ENCODE measurements at places on chromosomes 11 and 22.

DNA sequence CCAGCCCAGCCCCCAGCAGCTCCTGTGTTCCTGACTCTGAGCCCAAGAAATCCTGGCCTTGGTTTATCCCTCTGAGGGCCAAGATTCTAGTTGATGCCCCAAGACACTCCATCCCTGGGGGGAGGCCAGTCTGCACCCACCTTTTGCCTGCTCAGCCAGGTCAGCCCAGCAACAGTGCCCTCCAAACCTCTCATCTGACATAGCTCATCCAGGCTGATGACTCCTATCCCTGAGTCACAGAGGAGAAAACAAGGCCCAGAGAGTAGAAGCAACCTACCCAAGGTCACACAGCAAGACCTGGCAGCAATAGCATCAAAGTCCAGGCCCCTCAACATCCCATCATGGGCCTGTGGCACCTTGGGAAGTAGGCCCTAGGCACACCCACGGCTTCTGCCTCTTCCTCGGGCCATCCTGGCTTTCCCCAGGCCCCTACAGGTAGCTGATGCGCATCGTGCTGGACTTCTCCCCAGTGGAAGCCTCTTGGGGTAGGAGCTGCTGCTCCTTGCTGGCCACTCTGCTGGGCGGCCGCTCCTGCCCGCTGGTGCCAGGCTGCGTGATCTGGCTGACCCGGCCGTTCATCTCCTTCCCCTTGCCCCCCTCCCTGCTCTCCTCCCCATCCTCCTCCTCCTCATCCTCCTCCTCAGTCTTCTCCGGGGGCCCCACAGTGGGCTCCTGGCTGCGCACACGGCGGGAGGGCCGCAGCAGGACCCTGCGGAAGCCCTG lies 6.0 kb downstream of the SSTR3 start:
- DNase-seq: no peak

- no peak for DNase-seq
Measured at GRCh38 chr11:63839508-63840355, 822 bp downstream of the MARK2 start.

DNA sequence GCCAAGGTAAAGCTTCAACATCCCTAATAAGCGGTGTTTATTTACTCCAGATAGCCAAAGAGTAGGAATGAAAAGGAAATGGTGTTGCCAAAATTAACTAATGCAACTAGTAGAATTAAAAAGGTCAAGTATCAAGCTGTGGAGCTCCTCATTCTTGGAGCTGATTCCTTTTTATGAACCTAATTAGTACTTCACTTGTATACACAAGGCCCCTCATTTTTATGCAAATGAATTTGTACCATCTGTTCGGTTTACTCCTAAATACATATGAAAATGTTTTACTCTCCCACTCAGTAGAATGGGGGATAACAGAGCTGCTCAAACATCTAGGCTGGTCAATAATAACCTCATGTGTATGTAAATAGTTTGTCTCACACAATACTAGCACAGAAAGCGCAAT lies 426.4 kb upstream of the LUZP2 start:
- no peak for DNase-seq

DNA sequence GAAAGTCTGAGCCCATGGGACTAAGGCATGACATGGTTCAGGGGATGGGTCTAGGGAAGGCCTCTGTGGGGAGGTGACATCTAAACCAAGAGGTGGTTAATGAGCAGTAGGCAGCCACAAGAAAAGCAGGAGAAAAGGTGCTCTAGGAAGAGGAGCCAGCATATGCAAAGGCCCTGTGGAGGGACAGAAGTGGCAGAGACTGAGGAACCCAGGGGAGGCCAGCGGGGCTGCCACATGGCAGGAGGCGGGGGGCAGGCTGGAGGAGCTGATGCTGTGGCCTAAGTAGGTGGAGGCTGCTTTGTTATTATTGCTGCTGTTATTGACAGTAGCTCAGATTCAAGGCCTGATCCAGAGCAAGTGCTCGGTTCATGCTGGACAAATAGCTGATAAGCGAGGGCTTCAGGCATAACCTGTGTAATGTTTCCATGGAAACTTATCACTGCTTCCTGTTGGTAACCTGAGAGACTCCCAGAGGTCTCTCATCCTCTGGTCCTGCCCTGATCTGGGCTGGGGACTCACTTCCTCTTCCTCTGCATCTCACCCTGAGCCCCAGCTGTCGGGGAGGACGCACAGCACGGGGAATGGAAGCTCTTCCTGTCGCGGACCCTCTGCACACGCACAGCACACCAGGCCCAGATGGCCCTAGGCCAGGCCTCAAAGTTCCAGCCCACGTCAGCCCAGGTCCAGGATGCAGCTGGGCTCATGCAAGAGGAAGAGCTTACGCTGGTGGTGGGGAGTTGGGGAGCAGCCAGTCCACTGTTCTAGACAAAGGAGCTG lies 75.2 kb upstream of the TP53I11 start:
- no peak for DNase-seq

- no peak for DNase-seq
Measured at GRCh38 chr11:102451681-102452460, 694 bp downstream of the TMEM123 start.

DNA sequence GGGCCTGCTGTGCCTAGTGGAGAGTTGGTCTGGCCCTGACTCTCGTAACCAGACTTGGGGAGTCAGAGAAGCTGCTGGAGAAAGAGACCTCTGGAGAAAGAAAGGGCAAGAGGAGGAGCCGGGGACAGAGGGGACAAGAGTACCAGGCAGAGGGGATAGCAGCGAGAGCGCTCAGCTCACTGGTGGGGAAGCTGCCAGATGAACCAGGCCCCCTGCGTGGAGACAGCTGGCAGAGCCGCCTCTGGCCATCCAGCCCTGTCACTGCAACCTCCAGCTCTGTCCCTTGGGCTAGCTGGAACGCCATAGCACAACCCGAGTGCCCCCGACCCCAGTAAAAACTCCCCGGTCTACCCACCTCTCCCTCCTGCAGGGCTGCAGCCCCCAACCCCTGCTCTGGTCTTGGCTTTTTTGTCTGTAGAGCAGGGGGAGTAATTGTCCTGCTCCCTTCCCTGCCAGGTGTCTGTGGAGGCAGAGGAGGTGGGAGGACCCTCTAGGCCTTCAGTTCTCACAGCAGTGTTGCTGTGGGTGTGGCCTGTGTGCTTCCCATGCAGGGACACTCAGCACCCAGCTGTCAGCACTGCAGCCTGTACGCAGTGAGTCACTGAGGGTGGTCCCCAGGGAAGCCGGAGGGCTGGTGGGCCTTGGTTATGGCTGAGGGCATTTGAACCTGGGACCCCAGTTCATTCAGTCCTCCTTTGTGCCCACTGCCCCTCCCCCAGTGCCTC lies 4.8 kb upstream of the SUN2 start:
- DNase-seq: no peak

DNA sequence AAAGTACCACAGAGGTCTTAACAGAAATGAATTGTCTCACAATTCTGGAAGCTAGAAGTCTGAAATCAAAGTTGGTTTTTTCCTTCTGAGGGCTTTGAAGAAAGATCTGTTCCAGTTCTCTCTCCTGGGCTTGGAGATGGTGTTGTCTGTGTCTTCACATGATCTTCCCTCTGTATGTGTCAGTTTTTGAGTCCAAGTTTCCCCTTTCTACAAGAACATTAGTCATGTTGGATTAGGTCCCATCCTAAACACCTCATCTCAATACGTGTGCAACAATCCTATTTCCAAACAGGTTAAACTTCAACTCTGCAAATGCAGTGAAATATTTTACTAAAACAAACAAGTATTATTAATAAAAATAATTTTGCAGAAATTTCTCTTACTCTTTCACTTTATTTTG lies 3.1 kb upstream of the PTS start:
- DNase-seq: no peak

- no peak for DNase-seq
Measured at GRCh38 chr11:118319337-118319707, 14.8 kb downstream of the CD3E start.

- no peak for DNase-seq
Measured at GRCh38 chr11:125267548-125267947, 103.0 kb downstream of the PKNOX2 start.

DNA sequence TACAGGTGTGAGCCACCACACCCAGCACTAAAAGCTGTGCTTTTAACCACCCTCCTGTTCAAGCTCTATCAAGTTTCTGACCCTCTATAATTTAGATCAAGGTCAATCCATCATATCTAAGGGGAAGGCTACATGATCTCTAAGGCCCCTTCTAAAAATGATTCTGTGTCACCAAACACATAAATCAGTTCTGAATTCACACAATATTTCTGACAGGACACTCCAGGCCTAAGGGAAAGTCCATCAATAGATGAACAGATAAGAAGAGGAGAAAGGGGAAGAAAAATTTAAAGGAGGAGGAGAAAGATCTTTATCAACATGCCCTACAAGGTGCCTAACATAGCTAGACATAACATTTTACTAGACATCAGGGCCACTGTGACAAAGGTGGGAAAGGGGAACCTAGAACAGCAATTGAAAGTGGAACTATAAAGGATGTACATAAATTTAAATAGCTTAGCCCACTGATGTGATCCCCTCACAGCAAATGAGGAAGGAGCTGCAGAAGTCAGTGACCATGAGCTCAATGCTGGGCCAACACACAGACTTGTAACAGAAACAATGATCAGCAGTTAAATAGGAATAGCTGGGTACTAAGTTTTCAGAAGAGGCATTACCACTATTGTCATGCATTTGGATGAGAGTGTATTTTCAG lies 4.7 kb downstream of the PRCP start:
- no peak for DNase-seq

GRCh38 chr22:38267086-38267485 lies 5.7 kb downstream of the TMEM184B start:
- no peak for DNase-seq

GRCh38 chr11:32573228-32573627 lies 10.4 kb upstream of the EIF3M start:
- DNase-seq: no peak

DNA sequence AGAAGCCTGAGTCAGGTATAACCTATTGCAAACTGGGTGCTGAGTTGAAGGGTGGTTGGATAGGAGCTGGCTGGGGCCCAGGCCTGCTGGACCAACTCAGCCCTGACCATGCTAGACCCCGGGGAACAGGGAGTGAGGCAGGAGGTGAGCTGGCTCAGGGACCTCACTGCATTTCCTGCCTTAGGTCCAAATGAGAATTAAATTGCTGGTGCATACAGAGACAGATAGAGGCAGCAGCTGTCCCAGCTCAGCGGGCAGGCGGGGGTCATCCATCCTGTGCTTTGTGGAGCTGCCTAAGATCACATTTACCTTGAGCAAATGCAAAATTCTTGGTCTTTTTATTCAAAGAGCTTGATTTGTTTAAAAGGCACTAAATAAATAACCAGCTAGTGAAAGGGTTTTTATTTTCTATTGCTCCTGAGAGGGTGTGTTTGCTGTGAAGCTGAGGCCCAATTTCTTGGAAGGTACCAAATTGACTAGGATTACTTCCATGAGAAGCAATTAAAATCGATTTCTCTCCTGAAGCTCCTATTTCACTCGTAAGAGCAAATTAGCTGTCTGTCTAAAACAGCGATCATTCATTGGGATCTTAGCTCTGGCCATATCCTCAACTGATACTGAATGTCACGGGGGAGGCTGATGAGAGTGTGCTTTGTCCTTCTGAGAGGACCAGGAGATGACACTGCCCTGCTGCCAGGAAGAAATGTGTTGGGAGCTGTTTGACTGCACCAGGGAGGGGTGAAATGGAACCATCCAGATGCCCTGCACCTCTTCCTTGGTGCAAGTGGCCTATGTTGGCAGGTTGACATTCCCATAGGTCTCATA lies 24.9 kb downstream of the USH1C start:
- DNase-seq: no peak

- no peak for DNase-seq
Measured at GRCh38 chr11:69476509-69476961, 4.9 kb upstream of the LINC01488 start.

- DNase-seq: no peak
Measured at GRCh38 chr11:130478204-130478701, 29.8 kb downstream of the ADAMTS15 start.

DNA sequence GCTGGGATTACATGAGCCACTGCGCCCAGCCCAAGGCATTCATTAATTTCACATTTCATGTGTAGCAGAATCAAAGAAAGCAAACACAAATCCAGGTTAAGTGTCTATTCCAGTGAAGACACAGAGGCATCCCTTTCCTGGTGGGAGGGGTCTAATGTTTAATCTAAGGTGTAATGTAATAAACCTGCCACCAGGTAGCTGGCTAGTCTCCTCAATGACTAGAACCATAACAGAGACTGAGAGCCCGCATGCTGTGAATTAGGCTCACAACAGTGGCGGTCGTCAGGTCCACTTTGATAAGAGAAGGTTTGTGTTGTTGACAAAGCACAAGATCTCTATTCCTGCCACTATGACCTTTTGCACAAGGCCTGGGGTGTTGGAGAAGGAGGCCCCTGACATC lies 64.2 kb upstream of the ADA2 start:
- DNase-seq: no peak

GRCh38 chr11:62806611-62807121 lies 1.4 kb upstream of the NXF1 start:
- no peak for DNase-seq

- no peak for DNase-seq
Measured at GRCh38 chr11:117229411-117229810, 2.5 kb downstream of the PCSK7 start.

DNA sequence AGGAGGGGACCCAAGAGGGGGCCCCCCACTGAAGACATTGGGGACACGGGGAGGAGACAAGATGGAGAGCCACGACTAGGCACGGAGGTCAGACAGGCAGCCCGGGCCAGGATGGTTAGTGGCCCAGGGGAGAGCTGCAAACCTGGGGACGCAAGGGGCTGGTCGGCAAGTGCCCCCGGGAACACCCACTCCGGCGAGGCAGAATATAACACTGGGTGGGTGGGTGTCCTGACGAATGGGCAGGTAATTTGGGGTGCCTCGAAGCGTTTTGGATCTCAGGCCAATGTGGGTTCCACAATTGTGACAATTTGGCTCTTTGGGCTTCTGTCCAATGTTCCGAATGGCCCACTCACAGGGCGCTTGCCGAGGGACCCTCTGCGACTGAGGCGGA lies 9.9 kb downstream of the IGF2 start:
- DNase-seq: no peak

GRCh38 chr22:29108137-29108536 lies 35.3 kb downstream of the KREMEN1 start:
- DNase-seq: no peak

GRCh38 chr11:44812971-44813370 lies 86.2 kb downstream of the TSPAN18 start:
- DNase-seq: no peak

Measured in cerebellar nuclear complex (tissue), 1 donor.